Mucosa of gallbladder (tissue), 1 donor: ENCODE measurements at places on chromosomes 4 and X. TPM values are rescaled to one million over a fixed set of nuclear protein-coding genes. Genes with fewer than 3 reads are reported as not detected.
A peak's percentile ranks its signal among the peaks of the same experiment; 100 is the strongest.

The PRICKLE3 gene
- 16.3 TPM for total RNA-seq

The GPR50 gene
- total RNA-seq, result 0.12 TPM

The HTN1 gene
- not detected for total RNA-seq

The VCX3B gene
- total RNA-seq, result not detected

- DNase-seq, result no peak
Measured at GRCh38 chr4:86481440-86481839, 112.7 kb upstream of the PTPN13 start.

DNA sequence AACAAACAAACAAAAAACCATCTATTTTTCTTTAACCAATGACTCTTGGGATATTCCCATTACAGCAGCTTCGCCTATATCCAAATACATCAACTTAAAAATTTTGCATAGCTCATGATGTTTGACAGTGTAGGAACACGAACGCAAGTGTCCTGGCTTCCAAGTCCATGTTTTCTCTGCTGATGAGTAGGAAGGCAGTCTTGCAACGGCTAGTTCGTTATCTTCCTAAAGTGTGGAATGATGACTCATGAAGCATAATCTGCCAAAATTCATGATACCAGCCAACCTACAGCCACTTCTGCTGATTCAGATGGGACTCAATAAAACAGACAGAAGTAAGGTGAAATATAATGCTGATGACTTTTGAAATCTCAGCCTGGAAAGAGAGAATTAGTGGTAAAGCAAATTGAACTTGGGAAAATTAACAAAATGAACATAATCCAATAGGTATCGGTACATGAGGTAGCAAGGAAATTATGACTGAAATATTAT is 6.4 kb upstream of the SEPTIN11 start:
- no peak for DNase-seq

DNA sequence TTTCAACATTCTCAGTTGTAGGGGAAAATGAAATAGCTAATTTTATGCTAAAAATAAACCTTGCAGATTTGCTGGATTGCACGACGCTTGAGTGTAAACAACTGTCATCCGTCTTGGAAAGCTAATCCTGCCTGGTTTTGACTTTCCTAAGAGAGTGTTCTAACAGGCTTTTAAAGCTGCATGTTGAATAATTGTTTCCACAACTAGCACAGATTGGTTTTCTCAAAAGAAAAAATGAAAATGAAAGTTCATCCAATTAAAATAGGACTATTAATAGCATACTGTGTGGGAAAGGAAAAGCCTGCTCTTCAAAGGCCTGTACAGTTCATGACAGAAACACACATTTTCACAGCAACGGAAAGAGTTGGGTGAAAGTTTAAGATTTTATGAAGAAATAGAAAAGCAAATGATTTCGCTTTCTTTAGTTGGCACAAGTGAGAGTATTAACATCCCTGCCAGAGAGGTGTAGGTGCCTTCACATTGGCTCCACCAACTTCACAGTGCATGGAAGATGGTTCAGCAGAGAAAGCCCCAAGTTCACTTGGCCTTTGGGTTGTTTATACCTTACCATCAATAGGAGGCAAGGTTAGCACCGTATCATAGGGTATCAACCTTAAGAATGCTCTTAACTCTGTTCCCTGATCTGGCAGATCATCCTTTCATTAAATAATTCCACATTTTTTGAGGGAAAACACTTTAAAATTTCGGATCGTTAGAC is 140.0 kb upstream of the GUCY1A1 start:
- DNase-seq, result no peak

DNA sequence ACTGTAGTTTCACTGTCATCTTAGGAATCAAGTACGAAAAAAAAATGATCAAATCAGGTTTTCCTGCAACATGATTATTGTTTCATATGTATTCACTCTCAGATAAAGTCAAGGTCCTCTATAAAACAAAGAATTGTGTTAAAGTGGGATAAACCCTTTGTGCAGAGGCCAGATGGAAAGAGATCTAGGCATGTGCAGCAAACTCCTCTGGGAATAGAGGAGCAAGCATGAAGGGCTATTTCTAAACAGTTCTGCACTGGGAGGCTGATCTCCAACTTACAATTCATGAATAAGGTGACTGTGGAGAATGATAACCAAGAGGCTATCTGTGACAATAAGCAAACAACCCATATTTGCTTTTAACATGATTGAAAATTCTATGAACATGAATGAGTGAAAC is 2.4 kb upstream of the WDFY3 start:
- DNase-seq, result no peak

- DNase-seq, result no peak
Measured at GRCh38 chr4:176889776-176890175, 97.1 kb upstream of the VEGFC start.

DNA sequence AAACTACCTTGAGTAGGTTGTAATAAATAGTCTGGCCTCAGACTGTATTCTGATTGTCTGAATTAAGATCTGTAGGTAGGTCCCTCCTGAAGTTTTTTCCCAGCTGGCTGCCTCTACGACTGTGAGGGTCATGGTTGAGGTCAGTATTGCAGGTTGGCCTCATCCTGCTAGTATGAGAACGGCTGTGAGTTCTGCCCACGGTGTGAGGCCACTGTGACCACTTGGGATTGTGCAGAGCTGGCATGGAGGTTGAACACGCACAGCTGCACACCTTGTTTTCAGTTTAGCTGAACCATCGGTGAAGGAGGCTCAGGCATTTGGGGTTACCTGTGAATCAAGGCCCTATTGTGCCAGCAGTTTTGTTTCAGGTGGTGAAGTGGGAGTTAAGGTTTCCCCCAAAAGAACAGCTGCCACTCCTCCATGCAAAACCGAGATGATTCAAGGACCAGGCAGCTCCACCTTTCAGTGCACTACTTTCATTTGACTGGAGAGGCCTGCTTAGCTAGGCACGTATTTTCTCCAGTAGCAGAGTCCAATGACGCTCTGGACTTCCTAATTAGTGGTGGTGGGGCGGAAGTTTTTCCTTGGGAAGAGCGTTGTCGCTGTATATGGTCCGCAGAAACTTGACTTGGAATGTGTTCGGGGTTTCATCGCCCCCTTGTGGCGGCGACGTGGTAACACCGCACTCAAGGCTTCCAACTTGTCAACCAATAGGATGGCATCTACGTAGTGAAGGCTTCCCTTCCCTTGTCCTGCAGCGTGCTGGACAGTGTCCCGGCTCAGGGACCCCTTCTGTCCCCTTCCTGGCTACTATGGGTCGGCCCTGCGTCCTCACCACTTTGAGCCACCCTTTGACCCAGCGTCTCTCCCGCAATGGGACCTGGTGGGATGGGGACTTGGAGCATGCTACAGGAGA is 13.8 kb downstream of the CMC4 start:
- peak; percentile 66 for DNase-seq

GRCh38 chrX:69015156-69015555 is 150.1 kb downstream of the PJA1 start:
- peak; percentile 9 for DNase-seq

- no peak for DNase-seq
Measured at GRCh38 chr4:8914461-8915171, 43.0 kb upstream of the HMX1 start.

- no peak for DNase-seq
Measured at GRCh38 chr4:5918331-5918985, 25.6 kb upstream of the CRMP1 start.
